Stimulated activated CD8-positive, alpha-beta memory T cell treated with anti-CD3 and anti-CD28 coated beads, Interleukin-4, amount 100 ng/mL, for 48 hours (primary cell): ENCODE measurements at places on chromosomes 7 and 10.

- no peak for DNase-seq
Observed at GRCh38 chr10:91513598-91514424, 103.7 kb downstream of the HECTD2 start.

GRCh38 chr7:132154695-132155471, 421.4 kb downstream of the PLXNA4 start:
- no peak for DNase-seq

GRCh38 chr7:103915680-103916357, 73.6 kb downstream of the RELN start:
- DNase-seq: no peak

- DNase-seq: no peak
Observed at GRCh38 chr10:13234172-13234571, at the start of gene UCMA. TSS of gene UCMA (minus strand) at chr10:13234374. CDS start at chr10:13234258, 116 bp downstream.

DNA sequence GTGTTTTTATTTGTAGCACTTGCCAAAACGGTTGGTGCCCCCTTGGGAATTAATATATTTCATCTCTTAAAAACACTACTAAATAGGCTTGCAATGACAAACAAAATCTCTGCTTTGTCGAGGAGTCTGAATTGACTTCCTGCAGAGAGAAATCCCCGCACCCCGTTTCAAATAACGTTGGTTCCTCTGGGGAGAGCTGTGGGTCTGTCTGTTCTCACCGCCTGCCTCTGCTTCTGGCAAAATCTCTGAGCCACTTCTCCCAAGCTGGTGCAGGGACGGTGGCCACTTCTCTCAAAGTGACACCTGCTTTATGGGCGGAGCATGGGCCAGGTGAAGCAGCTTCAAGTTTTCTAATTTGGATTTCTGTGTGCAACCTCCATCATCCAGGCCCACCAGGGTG, 186.3 kb upstream of the ADARB2 start:
- DNase-seq: no peak

GRCh38 chr10:1206601-1207000, 150.4 kb downstream of the WDR37 start:
- no peak for DNase-seq

GRCh38 chr10:15262036-15262713, 93.7 kb upstream of the NMT2 start:
- DNase-seq: no peak

- DNase-seq: no peak
Observed at GRCh38 chr10:132516771-132517725, 20.5 kb upstream of the INPP5A start.

DNA sequence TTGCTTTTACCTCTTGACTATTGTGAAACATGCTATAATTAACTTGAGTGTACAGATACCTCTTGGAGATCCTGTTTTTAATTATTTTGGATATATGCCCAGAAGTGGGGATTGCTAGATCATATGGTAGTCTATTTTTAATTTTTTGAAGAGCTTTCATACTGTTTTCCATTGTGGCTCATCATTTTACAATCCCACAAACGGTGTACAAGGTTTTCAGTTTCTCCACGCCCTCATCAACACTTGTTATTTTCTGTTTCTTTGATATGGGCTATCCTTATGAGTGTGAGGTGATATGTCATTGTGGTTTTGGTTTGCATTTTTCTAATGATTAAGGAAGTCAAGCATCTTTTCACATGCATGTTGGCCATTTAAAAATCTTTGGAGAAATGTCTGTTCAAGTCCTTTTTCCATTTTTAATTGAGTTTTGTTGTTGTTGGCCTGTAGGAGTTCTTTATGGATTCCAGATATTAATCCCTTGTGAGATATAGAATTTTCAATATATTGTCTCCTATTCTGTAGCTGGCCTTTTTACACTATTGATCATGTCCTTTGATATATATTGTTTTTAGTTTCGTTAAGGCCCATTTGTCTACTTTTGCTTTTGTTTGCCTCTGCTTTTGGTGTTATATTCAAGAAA, 7.5 kb downstream of the AGK start:
- no peak for DNase-seq

GRCh38 chr7:124720195-124720594, 45.4 kb downstream of the GPR37 start:
- no peak for DNase-seq

GRCh38 chr7:42914009-42914408, 2.1 kb upstream of the C7orf25 start:
- DNase-seq: no peak

- peak; percentile 48 for DNase-seq
Observed at GRCh38 chr7:24728503-24729364, 28.5 kb downstream of the GSDME start.

DNA sequence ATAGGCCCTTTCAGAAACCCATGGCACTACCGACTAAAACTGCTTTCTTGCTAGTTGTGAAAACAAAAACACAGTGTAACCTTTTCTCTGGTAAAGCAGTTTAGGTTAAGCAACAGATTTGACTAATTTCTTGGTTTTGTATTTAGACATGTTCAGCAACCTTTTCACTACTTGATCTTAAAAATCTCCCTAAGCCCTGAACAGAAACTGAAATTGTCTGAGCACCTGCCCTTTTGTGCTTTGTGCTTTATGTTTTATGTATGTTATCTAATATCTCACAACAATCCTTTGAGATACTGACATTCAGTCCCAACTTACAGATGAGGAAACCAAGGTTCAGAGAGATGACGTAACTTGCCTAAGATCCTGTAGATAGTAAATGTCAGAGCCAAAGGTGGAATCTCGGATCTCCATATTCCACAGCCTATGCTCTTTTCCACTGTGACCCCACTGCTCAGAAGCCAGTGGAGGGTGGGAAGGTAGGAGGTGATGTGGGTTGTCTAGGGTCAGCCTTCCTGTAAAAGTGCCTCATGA, 146.6 kb downstream of the LCOR start:
- DNase-seq: no peak

GRCh38 chr10:128147669-128148068, 21.4 kb upstream of the MKI67 start:
- no peak for DNase-seq

DNA sequence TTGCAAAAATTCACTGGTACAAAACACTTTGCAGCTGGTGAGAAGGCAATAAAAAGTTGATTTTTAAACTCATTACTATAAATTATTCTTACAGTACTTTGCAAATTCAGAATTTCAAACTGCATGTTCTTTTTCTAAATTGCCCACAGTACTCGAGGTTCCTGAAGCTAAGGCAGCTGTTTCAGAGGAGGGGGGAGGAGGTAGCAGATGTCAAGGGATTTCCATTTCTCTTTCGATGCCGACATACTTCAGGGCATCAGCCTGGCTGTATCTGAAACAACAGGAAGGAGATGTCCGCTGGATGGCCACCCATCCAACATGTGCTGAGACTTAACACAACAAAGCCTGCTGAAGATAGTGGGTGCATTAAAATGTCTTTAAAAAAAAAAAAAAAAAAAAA, 76.7 kb downstream of the EZH2 start:
- DNase-seq: no peak

- no peak for DNase-seq
Observed at GRCh38 chr10:105586451-105587098, 945.5 kb downstream of the SORCS3 start.

DNA sequence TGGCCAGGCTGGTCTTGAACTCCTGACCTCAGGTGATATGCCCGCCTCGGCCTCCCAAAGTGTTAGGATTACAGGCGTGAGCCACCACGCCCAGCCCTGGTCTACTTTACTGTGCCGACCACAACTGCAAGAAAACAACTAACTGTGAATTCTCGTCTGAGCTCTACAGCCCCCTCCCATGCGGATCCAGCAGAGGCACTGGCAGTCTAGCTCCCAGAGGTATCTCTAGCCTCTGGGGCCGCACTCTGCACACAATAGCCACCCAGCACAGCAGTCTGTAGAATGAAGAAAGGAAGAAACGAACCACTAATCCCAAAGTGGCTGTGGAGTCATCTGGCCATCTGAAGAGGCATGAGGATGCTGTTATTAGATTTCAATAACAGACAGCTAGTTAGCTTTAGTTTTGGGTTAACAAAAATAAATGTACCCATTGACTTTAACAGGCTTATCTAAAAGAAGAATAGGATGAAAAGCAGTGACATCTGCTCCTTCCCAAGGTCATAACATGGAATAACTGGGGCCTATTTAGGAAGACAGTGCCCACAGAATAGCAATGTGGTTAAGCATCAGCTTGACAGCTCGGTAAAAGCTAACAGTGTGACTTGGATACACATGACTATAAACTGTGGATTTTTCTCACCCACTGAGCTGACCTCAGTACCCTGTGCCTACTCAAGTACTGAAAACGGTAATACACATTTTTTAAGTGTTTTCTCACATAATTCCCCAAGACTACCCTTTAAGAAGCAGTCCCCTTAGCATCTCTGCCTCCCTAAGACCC, 131.9 kb downstream of the TNS3 start:
- no peak for DNase-seq

GRCh38 chr10:108421266-108421665, 1256.8 kb upstream of the SORCS1 start:
- no peak for DNase-seq

DNA sequence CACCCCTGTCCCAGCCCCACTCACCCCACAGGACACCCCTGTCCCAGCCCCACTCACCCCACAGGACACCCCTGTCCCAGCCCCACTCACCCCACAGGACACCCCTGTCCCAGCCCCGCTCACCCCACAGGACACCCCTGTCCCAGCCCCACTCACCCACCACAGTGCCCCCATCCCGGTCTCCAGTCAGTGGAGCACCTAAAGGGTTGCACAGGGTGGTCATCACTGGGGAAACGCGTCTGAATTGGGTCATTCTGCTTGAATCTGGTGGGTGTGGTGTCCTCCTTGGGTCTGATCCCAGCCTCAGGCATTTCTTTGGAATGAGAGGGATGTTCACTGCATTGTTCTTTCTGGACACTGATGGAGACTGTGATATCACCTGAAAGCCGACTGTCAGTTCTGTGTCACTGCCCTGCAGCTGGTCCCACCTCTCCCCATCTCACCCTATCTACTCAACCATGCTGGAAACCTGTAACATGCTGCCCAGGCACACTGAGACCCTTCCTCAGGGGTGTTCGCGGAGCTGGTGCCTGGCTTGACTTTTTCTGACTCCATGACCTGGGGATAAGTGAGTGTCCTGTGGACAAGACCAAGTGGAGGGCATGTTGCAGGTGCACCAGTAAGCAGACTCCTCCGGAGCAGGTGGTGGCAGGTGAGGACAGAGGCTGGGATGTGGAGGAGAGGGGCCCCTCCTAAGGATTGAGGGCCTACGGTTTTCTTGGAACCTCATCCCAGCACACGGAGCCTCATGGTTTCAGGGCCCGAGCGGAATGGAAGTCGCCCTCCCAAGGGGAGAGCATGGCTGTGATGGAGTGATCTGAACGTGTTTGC, 262.5 kb upstream of the PPP2R2D start:
- no peak for DNase-seq

- no peak for DNase-seq
Observed at GRCh38 chr10:17237915-17238444, 9.9 kb downstream of the VIM start.

- no peak for DNase-seq
Observed at GRCh38 chr7:73363225-73364005, 35.5 kb downstream of the FKBP6 start.

DNA sequence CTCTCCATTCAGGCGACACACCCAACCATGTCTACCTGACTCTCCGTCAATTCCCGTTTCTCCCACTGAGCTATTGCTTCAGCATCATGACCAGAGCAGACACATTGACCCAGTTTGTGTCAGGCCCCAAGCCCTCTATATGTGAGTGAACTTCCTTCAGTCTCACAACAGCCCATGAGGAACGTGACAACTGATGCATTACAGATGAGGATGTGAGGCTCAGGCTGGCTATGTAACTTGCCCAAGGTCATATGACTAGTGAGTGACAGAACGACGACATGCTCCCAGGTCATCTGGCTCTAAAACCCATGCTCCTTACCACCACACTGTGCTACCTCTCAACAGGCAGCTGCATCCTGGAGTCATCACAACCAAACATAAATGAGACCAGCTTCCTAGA, 3.7 kb downstream of the TMEM140 start:
- DNase-seq: no peak

DNA sequence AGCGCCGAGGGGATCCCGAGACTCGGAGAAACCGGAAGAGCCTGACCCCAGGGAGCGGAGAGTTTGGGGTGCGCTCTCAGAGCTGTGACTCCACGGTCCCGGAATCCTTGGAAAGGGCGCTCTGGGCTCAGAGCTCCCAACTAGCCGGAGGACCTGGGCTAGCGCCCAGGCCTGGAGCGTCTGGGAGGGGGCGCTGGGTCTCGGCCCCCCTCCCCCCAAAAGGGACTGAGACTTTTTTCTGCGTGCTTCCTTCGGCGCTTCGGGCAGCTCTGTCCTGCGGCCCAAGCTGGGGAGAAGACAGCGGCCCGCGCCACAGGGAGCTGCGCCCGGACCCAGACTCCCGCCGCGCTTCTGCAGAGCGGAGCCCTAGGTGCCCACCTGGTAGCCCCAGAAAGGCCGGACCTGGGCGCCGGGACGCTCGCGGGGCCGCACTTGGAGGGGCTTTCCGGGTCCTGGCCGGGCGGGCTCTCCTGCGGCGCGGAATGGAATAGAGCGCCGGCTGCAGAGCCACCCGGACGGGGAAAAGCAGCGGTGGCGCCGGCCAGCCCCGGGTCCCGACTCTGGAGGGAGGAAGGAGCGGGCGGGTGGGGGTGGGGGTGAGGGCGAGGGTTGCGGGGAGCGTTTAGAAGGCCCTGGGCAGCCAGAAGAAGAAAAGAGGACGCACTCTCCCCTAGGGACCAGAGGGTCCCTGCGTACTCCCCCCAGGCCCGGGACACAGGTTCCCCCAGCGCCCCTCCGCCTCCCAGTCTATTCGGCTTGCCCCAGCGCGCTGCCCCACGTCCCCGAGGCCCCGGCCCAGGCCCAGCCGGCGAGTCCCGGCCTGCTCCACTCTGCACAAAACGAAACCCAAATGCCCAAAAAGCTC, 4.7 kb downstream of the ZNF503 start:
- no peak for DNase-seq

DNA sequence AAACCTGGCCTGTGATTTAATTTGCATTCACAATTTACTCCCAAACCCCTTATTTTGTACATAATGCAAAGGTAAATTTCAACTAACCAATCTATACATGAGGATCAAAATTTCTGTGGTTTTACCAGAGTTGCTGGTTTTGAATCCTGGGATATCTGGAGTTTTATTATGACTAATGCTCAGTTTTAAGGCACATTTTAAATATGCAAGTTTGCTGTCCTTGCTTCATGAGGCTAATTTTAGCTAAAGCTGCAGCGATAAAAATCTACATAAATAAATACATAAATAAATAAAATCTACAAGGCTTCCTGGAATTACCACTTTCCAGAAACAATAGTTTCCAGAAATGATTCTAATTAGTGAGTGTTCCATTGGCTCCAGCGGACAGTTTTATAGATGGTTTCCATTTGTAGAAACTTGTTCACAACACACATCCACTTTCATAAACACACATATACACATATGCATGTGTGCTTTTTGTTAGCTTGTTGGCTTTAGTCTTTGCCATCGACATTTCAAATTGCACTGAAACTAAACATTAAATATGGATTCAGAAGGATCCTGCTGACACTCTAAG, 339.5 kb upstream of the NRP1 start:
- no peak for DNase-seq
